ENCODE measurements at places on chromosomes 13 and 19.

DNA sequence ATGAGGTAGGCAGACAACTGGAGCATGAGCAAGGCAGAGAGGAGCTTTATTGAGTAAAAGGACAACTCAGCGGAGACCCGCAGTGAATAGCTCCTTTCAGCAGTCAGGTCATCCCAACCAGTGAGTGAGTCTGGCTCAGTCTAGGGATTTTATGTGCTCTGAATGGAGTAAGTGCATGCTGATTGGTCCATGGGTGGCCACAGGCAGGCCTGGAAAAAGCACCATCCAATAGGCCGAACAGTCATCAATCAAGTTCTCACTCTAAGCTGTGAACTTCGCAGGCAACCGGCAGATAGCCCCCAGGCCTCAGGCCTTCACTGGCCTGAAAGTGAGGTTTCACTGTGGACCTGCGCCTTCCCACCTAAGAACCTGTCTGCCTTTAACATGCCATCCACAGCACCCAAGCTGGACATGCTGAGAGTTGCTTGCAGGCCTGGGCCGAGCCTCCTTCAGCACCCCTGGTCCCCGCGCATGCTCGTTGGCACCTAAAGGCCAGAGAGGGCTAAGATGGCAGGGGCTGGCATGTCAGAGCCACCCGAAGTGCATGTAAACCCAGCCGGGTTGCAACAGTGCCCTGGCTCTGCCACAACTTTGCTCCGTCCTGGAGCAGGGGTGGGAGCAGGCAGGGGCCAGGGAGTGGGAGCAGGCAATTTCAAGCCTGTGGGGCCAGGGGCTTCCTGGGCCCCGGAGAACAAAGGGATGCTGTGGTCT is 698.7 kb downstream of the SLITRK1 start:
- no peak for DNase-seq

DNA sequence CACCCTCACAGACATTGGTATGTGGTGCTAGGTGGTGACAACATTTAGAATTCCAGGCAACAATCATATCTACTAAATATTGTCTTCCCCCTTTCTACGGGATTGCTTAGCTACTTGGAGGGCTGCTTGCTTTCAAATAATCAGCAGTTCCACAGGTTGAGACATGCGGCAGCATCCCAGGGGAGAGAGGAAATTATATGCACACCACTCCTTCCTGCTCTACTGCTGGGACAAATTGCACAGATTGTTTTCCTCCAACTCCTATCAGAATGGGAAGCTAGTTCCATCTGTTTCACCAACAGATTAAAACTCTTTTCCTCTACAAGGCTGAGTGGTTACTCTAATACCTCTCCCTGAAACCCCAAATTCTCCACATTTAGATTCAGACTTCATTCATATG is 275.4 kb downstream of the DNAJC15 start:
- DNase-seq = no peak

- DNase-seq = no peak
Observed at GRCh38 chr13:22278336-22278929, 607.6 kb downstream of the FGF9 start.

- no peak for DNase-seq
Observed at GRCh38 chr13:114272977-114273376, 8.4 kb upstream of the UPF3A start.

GRCh38 chr13:41007744-41008128 is 11.4 kb downstream of the ELF1 start:
- DNase-seq = no peak

DNA sequence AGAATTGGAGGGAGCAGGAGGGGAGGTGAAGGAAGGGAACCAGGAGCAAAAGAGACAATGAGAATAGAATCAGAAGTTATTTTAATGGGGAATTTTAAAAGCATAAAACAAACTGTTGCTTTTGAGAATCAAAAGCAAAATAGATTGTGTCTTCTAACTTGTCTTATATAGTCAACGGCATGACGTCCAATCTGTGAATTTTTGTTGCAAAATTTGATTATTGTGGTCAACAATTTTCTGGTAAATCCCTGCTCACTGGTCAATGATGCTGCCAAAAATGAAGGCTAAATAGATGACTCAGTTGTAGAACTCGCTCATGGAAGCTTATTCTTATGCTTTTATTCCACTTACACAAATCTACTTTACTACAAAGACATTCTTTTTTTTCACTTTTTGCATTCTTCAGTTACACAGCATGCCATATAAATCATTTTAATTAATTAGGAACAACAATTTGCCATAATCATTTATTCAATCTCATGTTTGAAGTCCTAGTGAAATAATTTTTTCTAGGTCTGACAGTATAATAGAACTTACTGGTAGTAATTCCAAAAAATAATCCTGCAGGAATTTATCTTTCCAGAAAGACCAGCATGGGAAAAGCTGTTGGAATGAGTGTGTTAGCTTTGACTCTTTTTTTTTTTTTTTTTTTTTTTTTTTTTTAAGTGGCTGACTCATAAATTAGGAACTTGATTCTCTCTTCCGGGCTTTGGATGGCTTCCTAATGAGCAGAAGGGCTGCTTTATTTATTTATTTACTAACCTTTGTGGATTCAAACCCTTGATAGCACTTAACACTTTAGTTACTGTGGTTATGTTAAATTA is 256.9 kb downstream of the SPRY2 start:
- DNase-seq = no peak

DNA sequence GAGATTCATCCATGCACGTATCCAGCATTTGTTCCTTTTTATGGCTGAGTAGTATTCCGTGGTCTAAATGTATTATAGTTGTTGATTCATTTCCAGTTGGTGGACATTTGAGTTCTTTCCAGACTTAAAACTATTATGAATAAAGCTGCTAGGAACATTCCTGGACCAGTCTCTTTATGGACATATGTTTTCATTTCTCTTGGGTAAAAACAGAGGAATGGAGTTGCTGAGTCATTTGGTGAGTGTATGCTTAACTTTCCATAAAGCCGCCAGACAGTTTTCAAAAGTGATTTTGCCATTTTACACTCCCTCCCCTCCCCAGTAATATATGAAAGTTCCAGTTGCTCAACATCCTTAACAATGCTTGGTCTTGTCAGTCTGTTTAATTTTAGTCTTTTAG is 116.4 kb downstream of the TSHZ3 start:
- DNase-seq = no peak

GRCh38 chr19:2926341-2927031 is 18.3 kb downstream of the ZNF77 start:
- DNase-seq = no peak

DNA sequence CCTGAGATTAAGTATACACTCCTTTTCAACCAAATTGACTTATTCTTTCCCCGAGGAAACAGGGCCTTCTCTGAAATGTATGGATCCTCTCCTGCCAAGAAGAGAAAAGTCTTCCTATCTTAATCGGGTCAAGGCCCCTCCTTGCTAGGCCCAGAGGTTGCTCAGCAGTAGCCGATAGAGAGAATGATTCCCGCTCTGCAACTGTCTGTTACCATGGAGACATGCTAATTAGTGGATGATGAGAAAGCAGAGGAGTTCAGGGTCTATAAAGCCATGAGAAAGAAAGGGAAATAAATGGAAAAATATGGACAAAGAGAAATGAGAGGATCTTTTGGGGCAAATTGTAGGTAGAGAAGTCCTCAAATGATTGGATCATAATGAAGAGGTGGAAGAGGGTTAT is 103.5 kb downstream of the POU4F1 start:
- no peak for DNase-seq

DNA sequence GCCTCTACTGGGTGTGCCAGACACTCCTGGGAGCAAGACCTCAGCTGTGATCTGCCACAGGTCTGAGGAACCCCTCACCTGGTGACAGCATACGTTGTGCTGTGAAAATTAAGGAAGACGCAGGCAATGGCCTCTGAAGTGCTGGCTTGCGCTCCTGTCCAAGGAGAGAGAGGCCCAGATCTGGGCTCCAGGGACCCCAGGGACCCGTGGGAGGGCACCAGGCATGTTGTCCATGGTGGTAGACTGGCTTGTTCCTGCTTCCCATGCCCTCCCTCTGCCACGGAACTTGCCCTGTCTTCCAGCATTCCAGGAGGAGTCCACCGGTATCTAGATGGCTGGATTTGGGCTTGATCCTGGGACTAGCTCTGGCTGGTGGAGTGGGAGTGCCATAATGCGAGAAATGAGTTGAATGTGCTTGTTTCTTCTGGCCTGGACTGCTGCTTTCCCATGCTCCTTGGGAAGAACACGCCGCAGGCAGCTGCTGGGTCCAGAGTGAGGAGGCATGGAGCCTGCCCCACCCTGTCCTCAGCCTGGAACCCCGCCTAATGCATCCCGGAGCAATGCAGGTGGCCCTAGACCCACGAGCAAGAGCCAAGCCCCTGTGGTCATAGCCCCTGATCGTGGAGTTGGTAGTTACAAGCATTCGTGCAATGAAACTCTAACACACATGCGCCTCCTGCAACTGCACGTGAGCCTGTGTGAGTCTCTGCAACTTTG is 190.2 kb downstream of the TEX29 start:
- DNase-seq = no peak

DNA sequence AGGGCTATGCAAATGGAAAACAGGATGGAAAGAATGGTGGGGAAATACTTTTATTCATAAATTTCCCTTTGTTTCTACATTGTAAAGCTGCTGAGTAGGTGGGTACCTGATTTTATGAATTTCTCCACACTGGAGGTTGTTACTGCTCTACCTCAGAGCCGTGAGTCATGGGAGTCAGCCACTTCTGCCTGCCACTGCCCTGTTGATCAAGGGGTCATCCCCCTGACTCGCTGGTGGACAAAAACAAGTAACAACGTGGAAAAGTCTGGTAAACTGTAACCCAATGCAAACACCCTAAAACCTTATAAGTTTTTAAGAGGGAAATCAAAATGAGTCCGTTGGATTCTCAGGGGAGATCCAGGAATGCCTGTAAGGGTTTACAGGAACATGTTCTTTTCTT is 329.5 kb downstream of the ATP8A2 start:
- no peak for DNase-seq

GRCh38 chr13:32828711-32829110 is 187.5 kb upstream of the KL start:
- DNase-seq = no peak

GRCh38 chr13:25292301-25292700 is 5.0 kb upstream of the MTMR6 start:
- no peak for DNase-seq

- peak; percentile 86 for DNase-seq
Observed at GRCh38 chr19:32691291-32691951, at the start of gene NUDT19. NUDT19 (plus strand) TSS chr19:32691821; CDS start chr19:32691961, 140 bp downstream.

GRCh38 chr13:102620516-102620915 is 23.7 kb downstream of the TPP2 start:
- DNase-seq = no peak

DNA sequence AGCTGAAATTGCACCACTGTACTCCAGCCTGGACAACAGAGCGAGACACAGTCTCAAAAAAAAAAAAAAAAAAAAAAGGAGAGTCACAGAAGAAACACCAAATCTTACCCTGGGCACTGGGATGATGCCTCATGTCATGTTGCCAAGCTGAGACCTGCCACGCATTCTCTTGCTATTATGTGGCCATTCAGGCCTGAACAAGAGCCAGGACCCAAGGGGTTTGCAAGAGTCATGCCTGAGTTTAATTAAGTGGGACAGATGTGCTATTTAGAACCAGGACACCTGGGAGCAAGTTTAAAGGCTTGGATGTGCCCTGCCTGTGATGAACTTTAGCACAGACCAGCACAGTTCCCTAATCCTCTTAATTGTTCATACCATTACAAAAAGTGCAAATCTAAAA is 9.8 kb downstream of the PNMA8A start:
- DNase-seq = no peak

GRCh38 chr13:39499604-39500003 is 103.4 kb downstream of the LHFPL6 start:
- DNase-seq = no peak

- no peak for DNase-seq
Observed at GRCh38 chr19:40335855-40336600, 12.2 kb downstream of the C19orf47 start.

GRCh38 chr19:49875857-49876421 is 1.2 kb downstream of the AKT1S1 start:
- peak; percentile 73 for DNase-seq

DNA sequence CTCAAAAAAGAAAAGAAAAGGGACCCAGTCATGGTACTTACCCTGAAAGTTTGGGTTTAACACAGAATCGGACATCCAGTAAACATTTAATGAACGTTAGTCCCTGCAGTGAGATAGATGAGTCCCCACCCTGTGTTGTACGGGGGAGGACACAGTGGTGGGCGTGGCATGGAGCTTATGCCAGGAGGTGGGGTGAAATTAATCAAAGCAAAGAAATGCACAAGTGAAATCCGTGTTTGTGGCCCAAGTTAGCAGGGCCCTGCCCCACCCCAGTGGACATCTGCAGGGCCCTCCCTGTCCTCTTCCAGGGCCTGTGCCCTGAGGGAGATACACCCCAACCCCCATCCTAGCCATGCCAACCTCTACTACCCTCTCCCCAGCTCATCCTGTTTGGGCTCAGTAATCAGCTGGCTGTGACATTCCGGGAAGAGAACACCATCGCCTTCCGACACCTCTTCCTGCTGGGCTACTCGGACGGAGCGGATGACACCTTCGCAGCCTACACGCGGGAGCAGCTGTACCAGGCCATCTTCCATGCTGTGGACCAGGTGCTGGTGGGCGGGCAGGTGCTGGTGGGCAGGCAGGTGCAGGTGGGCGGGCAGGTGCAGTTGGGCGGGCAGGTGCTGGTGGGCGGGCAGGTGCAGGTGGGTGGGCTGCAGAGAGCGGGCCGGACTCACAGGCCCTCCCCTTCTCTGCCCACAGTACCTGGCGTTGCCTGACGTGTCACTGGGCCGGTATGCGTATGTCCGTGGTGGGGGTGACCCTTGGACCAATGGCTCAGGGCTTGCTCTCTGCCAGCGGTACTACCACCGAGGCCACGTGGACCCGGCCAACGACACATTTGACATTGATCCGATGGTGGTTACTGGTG is 3.9 kb downstream of the MCOLN1 start:
- no peak for DNase-seq

DNA sequence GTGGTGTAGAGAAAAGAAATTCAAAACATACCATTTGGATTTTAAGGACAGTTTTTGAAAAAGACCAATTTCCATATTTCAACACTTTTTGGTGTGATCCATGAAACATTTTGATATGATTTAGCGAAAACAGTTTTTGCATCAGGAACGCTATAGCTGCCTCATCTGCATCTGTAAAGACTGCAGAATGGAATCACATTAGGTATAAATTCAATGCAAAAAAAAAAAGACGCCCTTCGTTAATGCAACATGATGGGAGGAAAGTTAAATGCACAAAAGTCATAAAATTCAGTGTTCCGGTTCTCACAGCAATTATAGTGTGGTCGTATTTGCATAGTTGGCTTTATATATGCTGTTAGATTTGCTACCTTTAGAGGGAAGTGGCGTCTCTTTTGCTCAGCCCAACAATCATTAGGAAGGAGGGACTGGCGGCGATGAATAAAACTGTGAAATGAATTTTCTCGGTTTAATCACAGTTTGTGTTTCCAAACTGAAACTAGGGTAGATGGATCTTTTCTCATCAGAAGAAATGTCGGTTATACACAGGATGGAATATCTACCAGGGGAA is 215.7 kb downstream of the TEX29 start:
- DNase-seq = no peak

DNA sequence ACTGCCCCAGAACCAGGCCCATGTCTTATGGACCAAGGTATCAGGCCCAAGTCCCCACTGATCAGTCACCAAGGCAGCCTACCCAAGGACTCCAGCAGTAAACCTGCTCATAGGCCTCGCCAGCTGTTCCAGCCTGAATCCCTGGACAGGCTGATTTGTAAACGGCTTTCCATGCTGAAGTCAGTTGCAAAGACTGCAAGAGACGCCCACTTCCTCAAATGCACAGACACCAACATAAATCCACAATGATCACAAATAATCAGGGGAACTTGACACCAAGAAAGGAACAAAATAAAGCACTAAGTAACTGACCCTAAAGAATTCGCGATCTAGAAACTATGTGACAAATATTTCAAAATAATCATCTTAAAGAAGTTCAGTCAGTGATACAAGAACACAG is 75.2 kb downstream of the RXFP2 start:
- no peak for DNase-seq
